ENCODE measurements at places on chromosomes 3 and 15. TPM values are rescaled to one million over a fixed set of nuclear protein-coding genes. Genes with fewer than 3 reads are reported as not detected.

Gene PATL2
- total RNA-seq: 8.6 TPM

Gene CHRD
- total RNA-seq: 1.4 TPM

Gene CPNE9
- 0.46 TPM for total RNA-seq

Gene CCDC12
- total RNA-seq: 32.4 TPM

DNA sequence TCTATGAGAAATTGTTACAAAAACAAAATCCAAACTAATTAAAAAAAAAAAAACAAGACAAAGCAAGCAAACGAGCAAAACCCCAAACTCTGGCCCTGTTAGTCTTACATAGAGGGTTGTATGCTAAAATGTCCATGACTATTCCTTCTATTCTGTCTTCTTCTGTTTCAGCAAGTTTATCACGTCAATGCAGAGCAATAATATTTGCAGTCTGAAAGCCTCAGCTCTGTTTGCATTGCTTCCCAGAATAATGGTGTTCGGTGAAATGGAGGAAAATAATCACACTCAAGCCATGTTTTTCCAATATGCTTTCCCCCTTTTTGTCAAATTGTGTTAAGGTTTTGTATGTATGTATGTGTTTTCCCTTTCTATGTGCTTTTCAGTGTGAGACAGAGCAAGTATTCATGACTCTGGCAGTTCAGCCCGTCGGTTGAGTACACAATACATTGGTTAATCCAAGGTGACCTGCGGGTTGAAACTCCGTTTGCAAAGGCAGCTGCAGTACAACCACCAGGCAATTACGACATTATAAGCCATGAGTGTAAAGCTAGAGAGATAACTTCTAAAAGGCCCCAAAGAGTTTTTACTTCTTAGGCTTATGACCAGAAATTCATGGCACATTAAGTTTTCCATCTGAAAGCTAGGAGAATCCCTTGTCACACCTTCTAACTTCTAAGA is 34.9 kb upstream of the MAGI1 start:
- H3K27me3 ChIP-seq: no peaks in the 10 kb centered on the region
- no peaks in the 10 kb centered on the region for H3K36me3 ChIP-seq
- H3K4me3 ChIP-seq: no peak overlapping the region
- DNase-seq: no peak
- H3K27ac ChIP-seq: no peak overlapping the region

GRCh38 chr15:63044645-63045464 is 2.3 kb downstream of the TPM1 start:
- no peaks in the 10 kb centered on the region for H3K36me3 ChIP-seq
- peaks cover 45% of the 10 kb centered on the region for H3K4me1 ChIP-seq
- no peaks in the 10 kb centered on the region for H3K27me3 ChIP-seq

DNA sequence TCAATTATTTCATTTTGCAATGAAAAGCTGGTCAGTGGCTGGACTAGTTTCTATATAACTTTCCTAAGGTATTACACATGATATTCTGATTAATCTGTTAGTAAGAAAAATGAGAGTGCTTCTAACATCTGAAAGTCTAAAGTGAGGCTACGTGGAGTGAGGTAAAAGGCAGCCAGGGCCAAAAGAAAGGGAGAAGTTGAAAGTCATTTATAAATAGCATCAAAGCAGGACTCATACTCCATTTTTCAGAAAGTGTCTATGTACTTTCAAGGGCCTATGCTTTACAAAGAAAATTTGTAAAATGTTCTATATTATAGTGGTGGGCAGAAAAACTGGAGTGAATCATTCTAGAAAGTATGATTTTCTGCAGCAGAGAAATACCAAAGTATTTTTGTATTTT is 80.0 kb downstream of the CSNK1G1 start:
- H3K4me1 ChIP-seq: no peaks in the 10 kb centered on the region
- H3K27me3 ChIP-seq: no peaks in the 10 kb centered on the region
- H3K4me3 ChIP-seq: no peak overlapping the region

DNA sequence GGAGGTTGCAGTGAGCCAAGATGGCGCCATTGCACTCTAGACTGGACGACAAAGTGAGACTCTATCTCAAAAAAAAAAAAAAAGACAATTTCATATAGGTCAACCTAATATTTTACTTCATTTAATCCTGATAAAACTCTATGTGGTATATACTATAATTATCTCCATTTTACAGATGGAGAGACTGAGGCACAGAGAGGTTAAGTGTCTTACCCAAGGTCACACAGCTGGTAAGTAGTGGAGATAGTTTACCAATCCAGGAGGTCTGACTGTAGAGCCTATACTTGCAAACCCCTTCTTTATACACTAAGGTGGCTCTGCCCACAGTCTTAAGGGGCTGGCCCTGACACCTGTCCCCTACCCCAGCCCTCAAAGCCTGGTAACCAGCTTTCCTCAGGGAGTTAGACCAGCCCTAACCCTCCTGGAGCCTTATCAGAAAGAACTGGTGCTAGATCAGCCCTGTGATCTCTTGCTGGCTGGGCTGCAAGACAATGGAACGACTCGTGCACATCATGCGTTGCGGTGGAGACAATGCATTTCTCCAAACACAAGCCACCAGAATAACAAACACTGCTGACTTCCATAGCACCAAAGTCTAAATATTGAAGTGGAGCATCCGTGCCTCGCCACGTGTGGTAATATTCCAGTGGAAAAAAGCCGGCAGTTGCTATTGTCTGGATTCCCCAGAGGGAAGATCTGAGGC is 60.0 kb upstream of the SMAD3 start:
- no peak overlapping the region for H3K4me3 ChIP-seq
- no peak overlapping the region for H3K27ac ChIP-seq
- no peaks in the 10 kb centered on the region for H3K36me3 ChIP-seq
